ENCODE measurements at places on chromosomes 11 and 22. TPM values are rescaled to one million over a fixed set of nuclear protein-coding genes. Genes with fewer than 3 reads are reported as not detected.

- no peak overlapping the region for H3K27ac ChIP-seq
- no peaks in the 10 kb centered on the region for H3K27me3 ChIP-seq
These were observed 322.9 kb upstream of the B3GAT1 start for GRCh38 chr11:134734894-134735293.

- H3K4me1 ChIP-seq = no peaks in the 10 kb centered on the region
- H3K27ac ChIP-seq = no peak overlapping the region
- H3K36me3 ChIP-seq = no peaks in the 10 kb centered on the region
- no peak for DNase-seq
These were observed 97.1 kb upstream of the SYT13 start for GRCh38 chr11:45383224-45383623.

GRCh38 chr11:1305063-1305495, 4.4 kb downstream of the TOLLIP start:
- H3K27ac ChIP-seq = no peak overlapping the region
- no peak overlapping the region for H3K4me3 ChIP-seq
- H3K27me3 ChIP-seq = no peaks in the 10 kb centered on the region
- DNase-seq = peak; percentile 14
- no peaks in the 10 kb centered on the region for H3K4me1 ChIP-seq

GRCh38 chr11:2797741-2798361, 87.7 kb downstream of the CDKN1C start:
- H3K36me3 ChIP-seq = peaks cover 6% of the 10 kb centered on the region
- DNase-seq = peak; percentile 10
- H3K4me3 ChIP-seq = no peak overlapping the region
- H3K4me1 ChIP-seq = no peaks in the 10 kb centered on the region
- no peak overlapping the region for H3K27ac ChIP-seq

GRCh38 chr11:129637473-129637872, 178.2 kb upstream of the TMEM45B start:
- H3K36me3 ChIP-seq = no peaks in the 10 kb centered on the region
- no peaks in the 10 kb centered on the region for H3K4me1 ChIP-seq
- no peaks in the 10 kb centered on the region for H3K27me3 ChIP-seq
- H3K4me3 ChIP-seq = no peak overlapping the region
- H3K27ac ChIP-seq = no peak overlapping the region
- DNase-seq = no peak

- no peak overlapping the region for H3K27ac ChIP-seq
- peak; percentile 63 for DNase-seq
- no peak overlapping the region for H3K4me3 ChIP-seq
These were observed 41.5 kb upstream of the PPARA start for GRCh38 chr22:46108564-46109473.

- peaks cover 2% of the 10 kb centered on the region for H3K27me3 ChIP-seq
These were observed 2.9 kb downstream of the CLCF1 start for GRCh38 chr11:67370351-67371076.

GRCh38 chr22:37740455-37741311, 43.8 kb downstream of the TRIOBP start:
- peaks cover 25% of the 10 kb centered on the region for H3K27me3 ChIP-seq
- no peak overlapping the region for H3K4me3 ChIP-seq
- peaks cover 4% of the 10 kb centered on the region for H3K36me3 ChIP-seq
- no peaks in the 10 kb centered on the region for H3K4me1 ChIP-seq
- DNase-seq = no peak
- H3K27ac ChIP-seq = no peak overlapping the region

GRCh38 chr22:28891156-28891733, 7.9 kb downstream of the ZNRF3 start:
- H3K27ac ChIP-seq = no peak overlapping the region
- no peak overlapping the region for H3K4me3 ChIP-seq
- H3K36me3 ChIP-seq = no peaks in the 10 kb centered on the region
- H3K27me3 ChIP-seq = no peaks in the 10 kb centered on the region
- no peaks in the 10 kb centered on the region for H3K4me1 ChIP-seq

DNA sequence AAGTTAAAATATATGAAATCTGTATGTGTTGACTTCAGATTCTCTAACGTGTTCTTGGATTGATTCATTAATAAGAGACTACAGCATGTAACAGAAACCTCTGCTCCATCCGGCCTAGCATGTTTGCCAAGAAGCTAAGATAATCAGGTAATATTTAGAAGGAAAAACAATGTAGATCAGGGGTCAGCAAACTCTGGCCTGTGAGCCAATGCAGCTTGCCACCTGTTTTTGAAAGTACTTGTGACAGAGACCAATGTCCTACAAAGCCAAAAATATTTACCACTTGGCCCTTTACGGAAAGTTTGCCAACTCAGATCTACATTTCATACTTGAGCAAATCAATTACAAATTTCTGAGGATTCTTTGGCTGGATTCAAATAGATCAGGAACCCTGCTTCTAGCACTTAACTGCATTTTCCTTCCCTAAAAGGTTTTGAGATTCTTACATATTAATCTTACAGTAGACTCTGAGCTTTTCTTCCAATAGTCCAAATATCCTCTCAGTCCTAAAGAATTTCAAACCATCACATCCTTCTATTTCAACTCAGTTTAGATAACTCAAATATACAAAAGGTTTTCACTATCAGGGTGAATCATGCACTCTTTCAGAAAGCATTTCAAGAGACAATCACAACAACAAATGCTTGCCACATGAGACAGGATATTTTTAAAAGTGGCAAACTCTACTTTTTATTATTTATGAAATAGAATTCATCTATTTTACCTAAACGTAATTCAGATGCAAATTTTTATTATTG, 29.5 kb downstream of the APOL5 start:
- no peak overlapping the region for H3K27ac ChIP-seq
- H3K4me3 ChIP-seq = no peak overlapping the region
- no peak for DNase-seq
- H3K36me3 ChIP-seq = peaks cover 26% of the 10 kb centered on the region
- no peaks in the 10 kb centered on the region for H3K27me3 ChIP-seq

DNA sequence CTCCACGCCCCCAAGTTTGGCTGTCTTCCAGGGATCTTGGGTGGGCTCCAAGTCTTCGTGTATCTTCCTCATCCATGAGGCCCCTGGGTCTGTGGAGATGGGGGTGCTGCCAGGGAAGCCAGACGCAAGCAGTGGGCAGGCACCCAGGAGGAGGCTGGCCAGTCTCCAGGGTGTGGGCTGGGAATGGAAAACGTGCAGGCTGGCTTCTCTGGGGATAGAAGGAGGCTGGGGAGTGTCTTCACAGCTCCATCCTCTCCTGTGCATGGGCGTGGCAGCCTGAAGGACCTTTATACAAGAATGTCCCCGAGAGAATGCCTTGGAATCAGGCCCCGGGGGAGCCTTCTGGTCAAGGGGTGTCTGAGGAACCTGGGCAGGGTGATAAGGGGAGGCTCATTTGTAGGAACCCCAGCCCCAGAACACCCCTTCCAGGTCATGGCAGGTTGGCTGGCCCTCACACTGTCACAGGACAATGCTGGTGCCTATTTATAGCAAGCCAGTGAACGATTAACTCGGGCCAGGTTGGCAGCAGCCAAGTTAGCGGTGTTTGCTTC, 14.0 kb downstream of the SGSM1 start:
- H3K4me3 ChIP-seq = no peak overlapping the region
- DNase-seq = no peak
- H3K27ac ChIP-seq = no peak overlapping the region
- H3K36me3 ChIP-seq = peaks cover 9% of the 10 kb centered on the region

GRCh38 chr22:29719899-29720645, at the start of gene CABP7:
Gene CABP7, plus strand, starts transcription at chr22:29720003. Its CDS starts 422 bp downstream, at chr22:29720425.
- H3K27me3 ChIP-seq = peaks cover 24% of the 10 kb centered on the region
- H3K4me1 ChIP-seq = no peaks in the 10 kb centered on the region
- DNase-seq = no peak
- H3K4me3 ChIP-seq = peak within 1 kb of the TSS; percentile 48
- H3K36me3 ChIP-seq = no peaks in the 10 kb centered on the region
- H3K27ac ChIP-seq = no peak within 1 kb of the TSS

DNA sequence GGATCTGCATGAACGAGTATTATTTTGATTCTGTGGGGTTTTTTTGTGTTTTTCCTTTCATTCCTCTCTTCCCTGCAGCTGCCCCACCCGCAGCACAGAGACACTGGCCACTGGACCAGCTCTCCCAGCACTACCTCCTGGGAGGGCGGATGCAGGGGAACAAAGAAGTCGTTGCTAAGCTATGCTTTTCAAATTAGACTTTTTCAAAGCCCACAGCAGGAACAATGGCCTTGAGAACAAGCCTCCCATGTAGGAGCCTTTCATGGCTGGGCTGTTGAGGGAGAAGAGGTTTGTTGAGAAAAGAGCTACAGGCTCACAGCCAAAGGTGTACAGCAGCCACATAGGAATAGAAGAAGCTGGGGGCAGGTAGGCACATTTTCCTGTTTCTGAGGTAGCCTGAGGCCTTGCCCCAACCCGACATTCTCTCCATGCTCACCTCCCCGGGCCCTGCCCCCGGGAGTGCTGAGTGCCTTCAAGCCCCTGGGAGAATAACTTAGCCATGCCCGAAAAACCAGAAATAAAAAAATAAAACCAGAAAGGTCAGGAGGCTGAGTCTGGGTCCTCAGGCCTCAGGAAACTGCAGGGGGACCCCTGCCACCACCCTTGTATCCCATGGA, 20.5 kb upstream of the SYT12 start:
- H3K27me3 ChIP-seq = no peaks in the 10 kb centered on the region
- DNase-seq = peak; percentile 75
- H3K27ac ChIP-seq = peak overlapping the region; percentile 40
- H3K36me3 ChIP-seq = no peaks in the 10 kb centered on the region
- peaks cover 2% of the 10 kb centered on the region for H3K4me1 ChIP-seq

DNA sequence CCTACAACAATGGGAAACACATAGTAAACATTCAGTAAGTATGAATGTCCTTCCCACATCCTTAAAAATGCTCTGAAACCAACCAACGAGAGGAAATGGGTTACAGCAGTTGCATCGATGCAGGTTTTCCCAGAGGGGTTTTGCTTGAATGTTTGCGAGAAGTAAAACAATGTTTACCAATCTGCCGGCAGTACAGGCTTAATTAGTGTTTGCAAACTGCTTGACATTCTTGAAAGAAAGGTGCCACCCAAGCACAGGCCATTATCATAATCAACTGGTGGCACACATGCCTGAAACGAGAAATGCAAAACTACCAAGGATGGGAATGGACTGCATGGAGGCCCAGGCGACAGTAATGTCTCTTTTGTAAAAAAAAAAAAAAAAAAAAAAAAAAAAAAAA, 27.1 kb upstream of the OPCML start:
- no peak overlapping the region for H3K4me3 ChIP-seq
- H3K4me1 ChIP-seq = peaks cover 2% of the 10 kb centered on the region
- DNase-seq = no peak
- no peaks in the 10 kb centered on the region for H3K27me3 ChIP-seq

GRCh38 chr22:26364066-26365015, 64.7 kb upstream of the ASPHD2 start:
- no peak overlapping the region for H3K27ac ChIP-seq
- peak; percentile 91 for DNase-seq
- H3K27me3 ChIP-seq = peaks cover 2% of the 10 kb centered on the region
- H3K4me3 ChIP-seq = no peak overlapping the region
- H3K36me3 ChIP-seq = no peaks in the 10 kb centered on the region

- no peaks in the 10 kb centered on the region for H3K27me3 ChIP-seq
- H3K4me1 ChIP-seq = peaks cover 7% of the 10 kb centered on the region
- no peak overlapping the region for H3K4me3 ChIP-seq
These were observed 11.7 kb upstream of the ASPHD2 start for GRCh38 chr22:26417406-26417805.

GRCh38 chr11:129637983-129638776, 177.5 kb upstream of the TMEM45B start:
- H3K4me3 ChIP-seq = no peak overlapping the region
- H3K36me3 ChIP-seq = no peaks in the 10 kb centered on the region
- H3K27me3 ChIP-seq = no peaks in the 10 kb centered on the region
- H3K4me1 ChIP-seq = no peaks in the 10 kb centered on the region
- DNase-seq = no peak

GRCh38 chr11:129691142-129691541, 124.5 kb upstream of the TMEM45B start:
- H3K4me1 ChIP-seq = no peaks in the 10 kb centered on the region
- H3K27ac ChIP-seq = no peak overlapping the region
- no peaks in the 10 kb centered on the region for H3K36me3 ChIP-seq
- H3K27me3 ChIP-seq = no peaks in the 10 kb centered on the region

Gene RAB36
- 1.4 TPM for total RNA-seq

Gene LUZP2
- 25.4 TPM for total RNA-seq

Gene SLCO2B1
- total RNA-seq = not detected

Gene ZBTB3
- 39.7 TPM for total RNA-seq

Gene SEPTIN3
- 33.3 TPM for total RNA-seq

Gene TTLL12
- 90.2 TPM for total RNA-seq

Gene CST6
- not detected for total RNA-seq

Gene RIBC2
- 3.3 TPM for total RNA-seq

Gene SCGB2A2
- total RNA-seq = not detected

Gene MYEOV
- 0.22 TPM for total RNA-seq

Gene HEPN1
- not detected for total RNA-seq

Gene ELFN2
- 0.64 TPM for total RNA-seq

Gene GPHA2
- 1.3 TPM for total RNA-seq

Data from H9 (cell line).